Kasumi-1 (cell line): ENCODE measurements at places on chromosomes 2 and 18.

DNA sequence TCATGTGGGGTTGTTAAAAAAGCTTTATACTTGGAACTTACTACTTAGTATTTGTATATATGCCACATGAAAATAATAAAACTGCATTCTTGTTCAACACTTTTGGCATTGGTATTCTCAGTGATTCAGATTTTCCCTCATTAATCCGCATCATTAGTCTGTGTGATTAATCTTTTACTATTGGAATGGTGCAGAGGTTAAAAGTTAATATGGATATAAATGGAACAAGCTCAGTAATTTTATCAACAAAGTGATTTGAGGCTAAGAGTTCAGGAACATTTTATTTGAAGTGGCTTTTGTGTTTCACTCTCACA, 45.4 kb upstream of the REG3G start:
- no peak for DNase-seq

DNA sequence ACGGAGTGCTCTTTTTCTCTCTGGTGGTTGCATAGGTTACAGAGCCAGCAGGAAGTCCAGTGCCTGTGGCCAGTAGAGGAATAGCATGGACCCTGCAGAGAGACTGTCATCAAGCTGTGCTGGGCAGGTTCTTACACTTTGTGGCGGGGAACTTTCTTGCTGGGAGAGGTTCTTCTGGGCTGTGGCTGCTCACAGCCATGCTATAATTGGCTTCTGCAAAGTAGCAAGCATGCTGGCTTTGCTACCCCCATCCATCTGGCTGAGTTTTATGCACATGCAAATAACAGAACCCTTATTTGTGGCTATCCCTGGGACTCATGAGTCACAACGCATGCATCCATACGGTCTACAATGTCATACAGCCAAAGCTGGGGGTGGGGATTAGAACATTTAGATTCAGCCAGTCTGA, 68.9 kb downstream of the PLCL1 start:
- no peak for DNase-seq

GRCh38 chr2:119013671-119014070, 71.7 kb downstream of the MARCO start:
- peak; percentile 4 for DNase-seq

DNA sequence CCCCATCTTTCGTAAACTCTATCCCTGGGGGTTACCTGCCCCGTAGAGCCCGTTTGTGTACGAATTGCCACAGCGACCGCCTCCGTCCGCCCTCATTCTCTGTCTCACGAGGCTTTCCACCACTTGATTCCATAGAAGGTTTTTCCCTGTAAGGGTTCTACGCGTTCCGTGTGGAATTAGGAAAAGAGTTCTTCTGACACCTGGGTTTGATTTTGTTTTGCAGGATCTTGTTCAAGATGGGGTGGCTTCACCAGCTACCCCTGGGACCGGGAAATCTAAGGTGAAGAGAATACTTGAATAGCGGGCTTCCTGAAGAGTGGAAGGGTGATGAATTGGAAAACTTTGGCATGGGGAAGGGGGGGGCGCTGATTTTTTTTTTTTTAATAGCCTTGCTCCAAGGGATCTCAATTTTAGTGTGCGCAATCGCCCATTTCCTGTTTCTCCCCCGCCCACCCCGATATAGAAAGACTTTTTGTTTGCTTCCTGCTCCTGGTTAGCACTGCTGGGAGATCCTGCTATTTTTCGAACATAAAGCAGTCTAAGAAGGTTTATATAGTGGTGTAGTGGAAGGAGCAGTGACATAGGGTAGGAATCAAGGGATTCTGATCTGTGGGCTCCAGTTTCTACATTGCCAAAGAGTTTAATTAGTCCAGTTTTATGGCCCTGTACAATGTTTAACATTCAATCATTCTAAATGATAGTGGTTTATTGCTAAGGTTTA, 564 bp downstream of the GCC2 start:
- DNase-seq, result peak; percentile 59

DNA sequence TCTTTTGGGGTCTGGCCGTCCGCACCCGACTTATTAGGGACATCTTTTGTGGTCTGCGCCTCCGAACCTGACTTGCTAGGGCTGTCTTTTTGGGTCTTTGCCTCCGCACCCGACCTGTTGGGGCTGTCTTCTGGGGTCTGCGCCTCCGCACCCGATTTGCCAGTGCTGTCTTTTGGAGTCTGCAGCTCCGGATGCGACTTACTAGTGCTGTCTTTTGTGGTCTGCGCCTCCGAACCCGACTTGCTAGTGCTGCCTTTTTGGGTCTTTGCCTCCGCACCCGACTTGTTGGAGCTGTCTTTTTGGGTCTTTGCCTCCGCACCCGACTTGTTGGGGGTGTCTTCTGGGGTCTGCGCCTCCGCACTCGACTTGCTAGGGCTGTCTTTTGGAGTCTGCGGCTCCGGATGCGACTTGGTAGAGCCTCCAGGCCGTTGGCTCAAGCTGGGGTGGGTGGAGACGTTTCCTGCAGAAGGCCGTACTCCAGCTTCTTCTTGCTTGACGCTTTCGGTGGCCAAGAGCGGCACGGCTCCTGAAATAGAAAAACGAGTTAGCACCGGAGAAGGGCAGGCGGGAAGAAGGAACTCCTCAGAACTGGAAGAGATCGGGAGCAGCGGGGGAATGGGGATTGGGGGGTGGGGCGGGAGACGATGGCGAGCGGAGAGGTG, 498 bp downstream of the TGOLN2 start:
- peak; percentile 49 for DNase-seq

- DNase-seq, result no peak
These were observed 156.3 kb downstream of the CABLES1 start for GRCh38 chr18:23291456-23292205.

- DNase-seq, result no peak
These were observed 16.3 kb downstream of the OTOF start for GRCh38 chr2:26461601-26462023.

- peak; percentile 69 for DNase-seq
These were observed 546.6 kb upstream of the CHAC2 start for GRCh38 chr2:53220969-53221368.

GRCh38 chr2:237132799-237133198, 47.1 kb downstream of the COPS8 start:
- peak; percentile 0 for DNase-seq

DNA sequence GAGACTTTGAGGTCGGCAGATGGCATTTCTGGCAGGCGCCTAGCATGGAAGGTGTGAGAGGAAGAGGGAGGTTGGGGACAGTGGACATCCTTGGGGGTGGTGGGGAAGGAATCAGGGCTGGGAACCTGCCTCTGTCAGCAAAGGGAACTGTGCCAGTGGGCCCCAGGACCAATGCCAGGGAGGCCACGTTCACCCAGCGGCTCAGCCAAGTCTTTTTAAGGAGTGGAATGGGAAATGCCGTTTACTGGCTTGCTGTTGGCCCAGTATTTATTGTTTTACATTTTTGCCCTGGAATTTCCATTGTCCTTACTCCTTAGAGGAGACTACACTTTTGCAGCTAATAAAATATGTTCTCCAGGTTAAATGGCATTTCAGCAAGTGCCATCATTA, 135.2 kb downstream of the MCFD2 start:
- DNase-seq, result no peak

DNA sequence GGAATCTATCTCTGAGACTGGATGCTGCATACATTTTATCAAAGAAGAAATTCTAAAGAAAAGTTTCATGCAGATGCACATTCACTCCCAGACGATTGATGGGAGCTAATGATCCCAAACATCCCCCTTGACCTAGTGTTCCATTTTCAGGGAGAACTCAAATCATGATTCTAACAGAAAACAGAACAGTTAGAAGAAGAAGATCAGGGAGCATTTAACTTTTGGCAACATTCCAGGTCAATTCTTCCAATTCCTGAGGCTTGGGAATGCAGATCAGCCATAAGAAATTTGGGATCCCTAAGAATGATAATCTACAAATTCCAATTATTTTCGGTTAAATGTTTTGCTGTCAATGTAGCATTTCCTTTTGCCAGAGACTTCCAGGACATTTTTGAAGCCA, 96.6 kb downstream of the CPO start:
- no peak for DNase-seq

DNA sequence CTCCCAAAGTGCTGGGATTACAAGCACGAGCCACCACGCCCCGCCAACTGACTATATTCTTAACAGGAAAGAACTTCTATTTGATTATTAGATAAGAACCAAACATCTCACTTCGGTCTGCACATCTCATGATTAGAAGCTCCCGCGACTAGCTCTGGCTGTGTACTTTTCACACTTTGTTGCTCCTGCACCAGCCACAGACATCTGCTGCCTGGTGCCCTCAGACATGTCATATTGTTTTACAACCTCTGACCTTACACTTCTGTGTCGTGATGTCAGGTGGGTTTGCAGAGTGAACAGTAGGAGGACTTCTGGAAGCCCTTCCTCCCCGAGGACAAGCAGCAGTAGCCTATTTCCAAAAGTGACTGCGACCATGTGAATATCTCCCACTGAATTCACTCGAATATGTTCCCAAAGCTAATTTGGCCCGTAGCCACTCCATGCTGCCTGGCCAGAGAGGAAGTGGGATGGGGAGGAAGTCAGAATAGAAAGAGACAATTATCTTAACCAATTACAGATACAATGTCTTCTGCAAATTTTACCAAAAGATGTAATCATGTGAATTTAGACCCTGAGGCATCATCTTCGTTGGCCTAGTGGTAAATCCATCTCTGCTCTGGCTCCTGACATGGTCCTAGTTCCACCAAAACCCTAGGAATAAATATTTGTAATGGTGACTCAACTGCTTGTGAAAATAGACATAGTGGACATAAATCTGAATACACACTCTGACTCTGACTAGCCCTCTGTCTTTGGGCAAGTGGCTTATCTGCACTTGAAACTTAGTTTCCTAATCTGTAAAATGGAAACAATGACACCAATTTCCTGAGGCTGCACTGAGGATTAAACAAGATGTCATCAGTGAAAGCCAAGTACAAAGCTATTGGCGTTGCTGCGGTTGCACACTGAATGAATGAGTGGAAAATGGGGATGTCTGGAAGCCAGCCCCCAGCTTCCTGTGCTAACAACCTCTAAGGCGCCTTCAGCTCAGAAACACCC, 406.1 kb downstream of the LRATD1 start:
- no peak for DNase-seq

DNA sequence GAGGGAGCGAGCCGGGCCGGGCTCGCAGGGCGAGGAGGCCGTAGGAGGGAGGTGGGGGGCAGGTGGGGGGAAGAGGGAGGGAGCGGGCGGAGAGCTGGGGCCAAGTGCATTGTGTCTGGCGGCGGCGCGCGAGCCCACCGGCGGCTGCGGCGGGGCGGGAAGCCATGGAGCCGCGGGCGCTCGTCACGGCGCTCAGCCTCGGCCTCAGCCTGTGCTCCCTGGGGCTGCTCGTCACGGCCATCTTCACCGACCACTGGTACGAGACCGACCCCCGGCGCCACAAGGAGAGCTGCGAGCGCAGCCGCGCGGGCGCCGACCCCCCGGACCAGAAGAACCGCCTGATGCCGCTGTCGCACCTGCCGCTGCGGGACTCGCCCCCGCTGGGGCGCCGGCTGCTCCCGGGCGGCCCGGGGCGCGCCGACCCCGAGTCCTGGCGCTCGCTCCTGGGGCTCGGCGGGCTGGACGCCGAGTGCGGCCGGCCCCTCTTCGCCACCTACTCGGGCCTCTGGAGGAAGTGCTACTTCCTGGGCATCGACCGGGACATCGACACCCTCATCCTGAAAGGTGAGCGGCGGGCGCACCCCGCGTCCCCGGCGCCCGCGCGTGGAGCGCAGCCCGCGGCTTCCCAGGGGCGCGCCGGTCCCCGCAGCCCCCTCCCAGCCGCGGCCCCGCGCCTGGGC, at the start of gene TMEM178A:
TSS of gene TMEM178A (plus strand) at position 107 of the 680 bp plus-strand sequence. CDS start at position 165, 58 bp downstream.
- no peak for DNase-seq

GRCh38 chr2:86275384-86275799, 62.0 kb downstream of the REEP1 start:
- DNase-seq, result no peak

DNA sequence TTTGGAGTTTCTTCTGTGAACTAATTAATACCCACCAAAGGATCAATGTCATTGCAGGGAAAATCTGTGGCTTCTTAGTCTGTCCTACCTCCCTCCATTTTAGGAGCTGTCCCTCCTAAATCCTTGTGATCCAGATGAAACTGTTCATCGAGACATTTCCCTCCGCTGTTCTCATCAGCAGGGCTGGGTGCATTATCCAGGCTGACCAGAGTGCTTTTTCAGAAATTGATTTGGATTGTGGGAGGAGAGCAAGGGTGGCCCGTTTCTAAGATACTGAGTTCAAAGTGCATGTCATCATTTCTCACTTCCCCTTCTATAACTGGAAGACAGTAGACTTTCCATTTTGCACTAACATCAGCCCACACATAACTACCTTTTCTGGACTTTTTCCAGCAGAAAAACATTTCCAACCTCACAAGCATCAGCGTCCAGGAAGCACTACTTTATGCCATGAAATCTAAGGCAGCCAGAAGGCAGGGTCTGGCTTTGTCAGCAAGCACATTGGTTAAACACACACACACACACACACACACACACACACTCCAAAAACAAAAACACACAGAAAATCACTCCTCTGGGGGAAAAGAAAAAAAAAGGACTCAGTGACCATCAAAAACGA, 94.1 kb downstream of the ANKRD44 start:
- DNase-seq, result peak; percentile 32

DNA sequence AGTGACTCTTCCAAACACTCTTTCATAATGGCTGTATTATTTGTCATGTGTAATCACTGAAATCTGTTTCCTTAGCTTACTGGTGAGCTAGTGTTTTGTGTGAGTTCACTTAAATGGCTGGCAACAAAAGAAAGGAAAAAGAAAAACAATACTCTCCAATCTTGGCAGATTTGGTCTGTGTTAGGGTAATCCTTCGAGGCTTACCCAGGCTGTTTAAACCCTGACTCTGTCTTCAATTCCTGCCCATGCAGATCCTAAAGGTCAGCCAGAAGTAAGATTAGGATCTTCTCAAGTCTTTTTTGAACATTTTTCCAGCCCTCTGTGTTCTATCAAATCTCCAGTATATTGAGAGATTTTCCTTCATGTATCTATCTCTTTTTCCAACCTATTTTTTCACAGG, 85.3 kb downstream of the CCDC178 start:
- DNase-seq, result no peak

DNA sequence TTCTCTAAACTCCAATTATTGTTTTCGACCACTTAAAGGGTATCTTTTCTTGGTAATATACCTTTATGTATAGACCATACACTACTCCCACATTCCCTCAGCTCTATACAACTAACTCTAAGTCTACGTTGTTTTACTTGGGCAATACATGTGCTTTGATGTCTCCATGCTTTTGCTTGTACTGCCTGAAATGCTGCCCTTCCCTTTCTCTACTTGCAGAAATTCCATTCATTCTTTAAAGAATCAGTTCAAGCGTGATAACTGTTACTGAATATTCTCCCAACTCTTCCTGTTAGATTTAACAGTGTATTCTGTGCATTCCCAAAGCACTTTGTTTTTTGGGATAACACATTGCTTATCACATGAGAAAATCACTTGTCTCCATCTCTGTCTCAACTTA, 157.0 kb upstream of the AQP4 start:
- DNase-seq, result no peak

GRCh38 chr2:191927319-191927867, 80.5 kb upstream of the CAVIN2 start:
- no peak for DNase-seq

- DNase-seq, result no peak
These were observed 14.9 kb downstream of the ATOH8 start for GRCh38 chr2:85768713-85769112.
